ENCODE measurements at places on chromosomes 4 and X.

GRCh38 chr4:17166954-17167353 is 268.5 kb upstream of the LDB2 start:
- DNase-seq = no peak

DNA sequence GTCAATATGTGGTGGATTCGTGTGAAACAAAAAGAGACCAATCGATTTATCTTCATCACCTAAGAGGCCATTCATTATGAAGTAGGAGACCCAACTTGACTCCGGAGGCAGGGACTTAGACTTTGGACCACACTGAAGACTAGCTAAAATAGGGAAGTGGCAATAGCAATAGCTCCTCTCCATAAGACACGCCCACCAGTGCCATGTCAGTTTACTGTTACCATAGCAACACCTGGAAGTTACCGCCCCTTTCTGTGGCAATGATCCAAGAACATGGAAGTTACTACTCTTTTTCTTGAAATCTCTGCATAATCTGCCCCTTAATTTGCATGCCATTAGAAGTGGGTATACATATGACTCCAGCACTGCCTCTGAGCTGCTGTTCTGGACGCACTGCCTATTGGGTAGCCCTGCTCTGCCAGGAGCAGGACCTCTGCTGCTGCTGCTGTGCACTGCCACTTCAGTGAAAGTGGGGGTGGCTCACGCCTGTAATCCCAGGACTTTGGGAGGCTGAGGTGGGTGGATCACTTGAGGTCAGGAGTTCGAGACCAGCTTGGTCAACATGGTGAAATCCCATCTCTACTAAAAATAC is 163.2 kb downstream of the PRKX start:
- peak; percentile 32 for DNase-seq

DNA sequence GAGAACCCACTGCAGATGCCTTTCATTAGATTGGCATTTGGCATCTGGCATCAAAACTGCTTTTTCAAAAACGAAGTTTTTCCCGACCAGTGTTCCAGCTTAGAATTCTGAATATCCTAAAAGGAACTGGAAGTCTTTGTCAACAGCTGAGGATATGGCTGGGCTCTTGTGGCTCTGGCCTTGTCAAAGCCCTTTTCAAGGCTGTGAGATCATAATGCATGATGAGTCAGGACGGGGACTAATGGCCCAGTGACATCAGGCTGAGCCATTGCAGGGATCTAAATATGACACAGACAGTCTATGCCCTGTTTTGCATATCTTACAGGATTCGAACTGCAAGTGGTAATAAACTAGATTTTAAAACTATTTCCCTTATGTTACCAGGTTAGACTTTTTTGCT is 306.4 kb downstream of the PTTG2 start:
- peak; percentile 89 for DNase-seq

DNA sequence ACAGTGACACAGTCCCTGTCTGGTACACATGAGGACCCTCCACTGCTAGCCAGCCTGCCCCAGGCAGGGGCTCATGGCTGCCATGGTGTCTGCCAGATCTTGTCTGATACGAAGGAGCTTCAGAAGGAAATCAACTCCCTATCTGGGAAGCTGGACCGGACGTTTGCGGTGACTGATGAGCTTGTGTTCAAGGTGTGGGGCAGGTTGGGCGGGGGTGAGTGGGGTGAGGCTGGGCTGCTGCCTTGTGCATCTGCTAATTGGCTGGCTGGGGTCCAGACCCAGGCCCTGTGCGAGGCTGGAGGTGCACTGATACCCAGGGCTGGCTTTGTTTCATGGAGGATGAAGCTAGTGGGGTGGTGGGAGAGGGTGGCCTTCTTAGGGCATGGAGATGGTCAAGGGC is 13.8 kb downstream of the CCDC22 start:
- DNase-seq = no peak

DNA sequence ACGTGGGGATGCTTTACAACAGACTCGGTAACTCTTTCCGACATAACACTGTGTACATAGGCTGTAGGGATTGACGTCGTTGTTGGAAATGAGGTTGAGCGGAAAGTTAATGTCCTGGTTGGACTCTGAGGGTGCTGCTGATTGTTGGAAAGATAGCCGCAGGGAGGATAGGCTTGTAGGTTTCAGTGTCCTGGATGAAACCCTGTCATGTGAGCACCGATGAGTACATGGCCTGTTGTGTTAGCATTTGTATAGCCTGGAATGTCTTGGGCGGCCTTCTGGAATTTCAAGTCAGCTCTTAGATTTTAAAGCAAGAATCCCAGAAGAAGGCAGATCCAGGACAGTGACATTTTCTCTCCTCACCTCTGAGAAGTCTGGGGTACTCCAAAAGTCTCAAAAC is 63.3 kb downstream of the TBC1D14 start:
- no peak for DNase-seq

DNA sequence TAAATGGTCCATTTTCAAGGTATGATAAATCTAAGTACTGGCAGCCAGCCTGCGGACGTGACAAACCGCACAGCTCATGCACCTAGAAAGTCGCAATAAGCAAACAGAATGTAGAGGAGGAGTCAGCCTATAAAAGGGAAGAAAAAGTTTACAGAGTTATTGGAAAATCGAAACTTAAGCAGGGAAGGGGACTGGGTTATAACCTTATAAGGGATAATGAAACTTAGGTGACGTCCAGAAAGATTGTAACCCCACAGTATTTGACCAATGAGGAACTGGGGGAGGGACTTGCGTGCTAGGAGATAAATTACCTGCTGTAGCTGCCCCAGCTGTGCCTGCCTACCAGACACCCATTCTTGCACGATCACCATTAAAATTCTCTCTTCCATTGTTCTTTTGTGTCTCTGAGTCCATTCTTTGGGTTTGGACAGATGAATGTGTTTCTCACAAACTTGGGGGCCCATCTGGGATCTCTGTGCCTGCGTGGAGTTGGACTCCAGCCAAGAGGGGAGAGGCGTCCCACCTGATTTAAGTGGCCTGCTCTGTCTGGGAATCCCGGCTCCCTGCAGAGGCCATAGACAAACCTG is 61.0 kb downstream of the ZCCHC12 start:
- no peak for DNase-seq

DNA sequence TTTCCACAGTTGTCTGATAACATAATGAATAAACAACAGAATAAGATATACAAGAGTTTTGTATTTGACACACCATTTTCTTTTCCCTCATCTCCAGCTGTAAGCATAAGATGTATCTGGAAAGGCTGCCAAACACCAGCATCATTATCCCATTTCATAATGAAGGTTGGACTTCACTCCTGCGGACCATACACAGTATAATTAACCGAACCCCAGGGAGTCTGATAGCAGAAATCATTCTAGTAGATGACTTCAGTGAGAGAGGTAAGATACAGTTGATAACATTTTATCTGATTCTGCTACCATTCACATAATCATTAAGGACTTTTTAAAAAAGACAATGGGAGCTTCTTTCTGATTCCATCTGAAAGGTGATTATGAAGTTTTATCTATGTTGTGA is 535.2 kb downstream of the GALNTL6 start:
- DNase-seq = no peak

GRCh38 chr4:22077571-22077970 is 129.0 kb upstream of the KCNIP4 start:
- no peak for DNase-seq

DNA sequence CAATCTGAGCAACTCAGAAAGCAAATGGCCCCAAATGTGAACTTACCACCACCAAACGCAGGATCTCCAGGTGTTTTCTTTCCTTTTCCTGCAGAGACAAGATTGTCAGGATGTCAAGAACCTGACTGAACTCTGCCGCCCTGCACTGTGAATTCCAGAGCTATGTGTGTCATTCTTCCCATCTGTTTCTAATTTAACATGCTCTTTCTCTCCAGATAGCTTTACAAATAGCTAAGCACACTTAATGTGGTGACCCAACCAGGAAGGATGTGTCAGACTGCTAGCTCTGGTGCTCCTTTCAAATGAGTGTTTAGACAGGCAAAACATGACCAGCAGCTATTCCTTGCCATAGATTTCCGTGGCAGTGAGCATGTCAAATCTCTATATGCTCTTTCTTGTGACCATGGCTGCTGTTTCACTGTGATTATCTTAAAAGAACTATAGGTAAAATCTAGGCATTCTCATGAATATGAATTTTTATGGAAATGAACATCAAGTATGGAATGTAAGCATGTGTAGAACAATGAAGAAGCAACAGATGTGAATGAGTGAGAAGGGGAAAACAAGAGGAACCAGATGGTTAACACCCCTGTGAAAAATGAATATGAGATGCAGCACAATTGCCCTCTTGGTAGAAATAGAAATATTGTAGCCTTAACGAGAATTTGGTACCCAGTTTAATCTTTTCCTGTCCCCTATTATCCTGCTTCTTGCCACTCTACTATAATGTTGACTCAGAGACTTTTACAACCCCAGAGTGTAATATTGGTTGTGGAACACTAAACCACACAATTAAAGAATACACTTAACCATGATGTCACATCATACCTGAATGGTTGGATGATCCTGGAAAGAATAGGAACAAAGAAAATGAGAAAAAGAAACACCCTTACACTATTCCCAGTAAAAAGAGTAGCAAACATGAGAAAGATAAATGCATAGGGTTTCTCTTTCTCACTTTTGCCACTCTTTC is 247.8 kb upstream of the DKK2 start:
- no peak for DNase-seq

GRCh38 chrX:80237072-80237471 is 183.2 kb upstream of the TENT5D start:
- no peak for DNase-seq

DNA sequence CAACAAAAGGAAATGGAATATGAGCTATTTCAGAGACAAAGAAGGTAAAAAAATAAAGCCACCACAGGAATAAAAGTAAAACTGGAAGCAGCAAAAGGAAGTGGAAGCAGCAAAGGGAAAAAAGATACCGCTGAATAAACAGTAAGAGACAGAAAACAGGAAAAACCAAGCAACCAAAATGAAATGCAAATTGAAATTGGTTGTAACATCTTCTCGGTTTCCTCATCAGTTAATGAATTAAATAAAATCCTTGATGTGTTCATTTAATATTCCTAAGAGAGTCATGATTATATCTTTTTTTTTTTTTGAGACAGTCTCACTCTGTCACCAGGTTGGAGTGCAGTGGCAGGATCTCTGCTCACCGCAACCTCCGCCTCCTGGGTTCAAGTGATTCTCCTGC is 132.8 kb downstream of the DLG3 start:
- no peak for DNase-seq

GRCh38 chrX:70254909-70255308 is 5.1 kb downstream of the P2RY4 start:
- DNase-seq = no peak

DNA sequence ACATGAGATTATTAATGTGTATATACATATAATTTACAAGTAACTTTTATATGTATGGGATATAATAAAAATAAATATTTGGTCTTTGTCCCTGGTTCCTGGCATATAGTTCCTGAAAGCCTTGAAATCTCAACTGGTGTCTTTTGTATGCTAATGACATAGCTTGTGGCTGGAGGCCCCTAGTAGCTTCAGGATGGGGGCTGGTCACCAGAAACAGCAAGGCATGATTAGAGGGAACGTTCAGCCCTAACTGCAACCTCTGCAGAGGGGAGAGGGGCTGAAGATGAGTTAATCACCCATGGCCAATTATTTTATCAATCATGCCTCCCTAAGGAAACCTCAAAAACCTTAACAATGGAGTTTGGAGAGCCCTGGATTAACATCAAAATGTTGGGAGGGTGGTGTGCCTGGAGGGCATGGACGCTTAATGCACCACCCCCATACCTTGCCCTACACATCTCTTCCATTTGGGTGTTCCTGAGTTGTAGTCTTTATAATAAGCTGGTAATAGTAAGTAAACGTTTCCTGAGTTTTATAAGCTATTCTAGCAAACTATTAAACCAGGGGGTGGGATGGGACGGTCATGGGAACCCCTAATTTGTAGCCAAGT is 21.3 kb downstream of the PIN4 start:
- DNase-seq = no peak

- DNase-seq = no peak
Measured at GRCh38 chr4:26048378-26048882, 134.4 kb downstream of the SMIM20 start.

DNA sequence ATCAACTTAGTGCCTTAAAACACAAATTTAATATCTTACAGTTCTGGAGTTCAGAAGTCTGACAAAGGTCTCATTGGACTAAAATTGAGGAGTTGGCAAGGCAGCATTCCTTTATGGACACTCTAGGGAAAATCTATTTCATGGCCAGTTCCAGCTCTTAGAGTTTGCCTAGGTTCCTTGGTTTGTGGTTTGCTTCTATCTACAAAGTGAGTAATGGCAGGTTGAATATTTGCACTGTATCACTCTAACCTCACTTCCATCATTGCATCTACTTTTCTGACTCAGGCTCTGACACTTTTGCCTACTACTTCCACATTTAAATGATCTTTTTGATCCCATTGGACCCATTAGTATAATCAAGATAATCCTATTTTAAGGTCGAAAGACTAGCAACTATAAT is 64.7 kb upstream of the PCDH10 start:
- no peak for DNase-seq

All from suppressor macrophage treated with lipopolysaccharide for 1 hour (primary cell).